LoVo (cell line): ENCODE measurements at places on chromosomes 2 and 18.

DNA sequence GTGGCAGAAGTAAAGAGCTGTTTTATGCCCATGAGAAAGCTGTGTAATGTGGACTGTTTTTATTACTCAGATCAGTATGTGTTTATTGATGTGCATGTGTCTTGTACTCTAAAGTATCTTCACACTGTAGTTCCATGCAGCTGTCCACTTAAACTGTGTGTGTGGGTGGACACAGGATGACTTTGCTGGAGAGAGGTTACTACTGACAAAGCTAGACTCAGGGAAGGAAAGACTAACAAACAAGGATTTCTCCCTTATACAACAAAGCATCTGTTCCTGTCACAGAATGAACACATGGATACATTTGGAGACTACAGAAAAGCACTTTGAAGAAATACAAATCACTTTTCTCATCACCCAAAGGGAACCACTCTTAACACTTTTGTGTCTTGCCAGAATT lies 10.0 kb downstream of the FHOD3 start:
- DNase-seq: no peak

DNA sequence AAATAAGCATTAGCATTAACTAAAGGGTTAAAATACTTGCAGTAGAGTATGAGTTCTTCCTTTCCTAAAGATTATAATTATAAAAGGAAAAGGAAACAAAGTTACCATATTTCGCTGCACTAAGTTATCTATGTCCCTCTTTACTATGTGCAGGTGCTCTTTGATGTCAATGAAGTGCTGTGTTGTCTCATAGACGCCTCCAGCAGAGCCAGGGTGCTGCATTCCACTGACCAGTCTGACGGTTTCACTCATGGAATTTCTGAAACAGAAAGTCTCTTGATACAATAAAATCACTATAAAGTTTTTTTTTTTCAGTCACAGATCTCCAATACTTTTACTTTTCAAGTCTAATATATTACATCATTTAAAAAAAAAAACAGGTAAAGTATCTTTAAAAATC lies 14.5 kb upstream of the CPLX4 start:
- no peak for DNase-seq

DNA sequence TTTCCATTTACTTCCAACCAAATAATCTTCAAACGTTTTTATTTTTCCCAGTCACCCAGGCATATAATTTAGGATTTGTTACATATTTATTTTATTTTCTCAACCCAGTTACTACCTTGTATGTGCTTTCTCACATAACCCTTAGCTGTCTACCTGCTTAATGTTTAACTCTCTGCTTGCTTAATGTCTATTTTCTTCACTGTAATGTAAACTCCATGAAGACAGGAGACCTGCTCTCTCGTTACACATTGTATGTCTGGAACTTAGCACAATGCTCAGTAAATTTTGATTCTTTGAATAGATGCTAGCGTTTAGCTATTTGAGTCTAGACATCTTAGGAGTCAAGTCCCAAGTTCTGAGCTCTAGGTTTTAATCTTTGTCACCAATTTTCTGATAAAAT lies 70.2 kb downstream of the RBBP8 start:
- DNase-seq: no peak

DNA sequence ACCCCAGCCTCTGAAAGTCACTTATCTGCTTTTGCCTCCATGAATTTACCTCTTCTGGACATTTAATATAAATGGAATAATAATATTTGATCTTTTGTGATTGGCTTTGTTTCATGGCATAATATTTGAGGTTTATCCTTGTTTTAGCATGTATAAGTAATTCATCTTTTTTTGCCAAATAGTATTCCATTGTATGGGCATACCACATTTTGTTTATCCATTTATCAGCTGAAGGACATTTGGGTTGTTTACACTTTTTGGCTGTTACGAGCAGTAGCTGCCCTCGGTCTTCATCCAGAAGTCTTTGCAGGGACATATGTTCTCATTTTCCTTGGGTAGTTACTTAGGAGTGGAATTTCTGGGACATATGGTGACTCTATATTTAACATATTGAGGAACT lies 53.0 kb upstream of the SMIM21 start:
- no peak for DNase-seq

DNA sequence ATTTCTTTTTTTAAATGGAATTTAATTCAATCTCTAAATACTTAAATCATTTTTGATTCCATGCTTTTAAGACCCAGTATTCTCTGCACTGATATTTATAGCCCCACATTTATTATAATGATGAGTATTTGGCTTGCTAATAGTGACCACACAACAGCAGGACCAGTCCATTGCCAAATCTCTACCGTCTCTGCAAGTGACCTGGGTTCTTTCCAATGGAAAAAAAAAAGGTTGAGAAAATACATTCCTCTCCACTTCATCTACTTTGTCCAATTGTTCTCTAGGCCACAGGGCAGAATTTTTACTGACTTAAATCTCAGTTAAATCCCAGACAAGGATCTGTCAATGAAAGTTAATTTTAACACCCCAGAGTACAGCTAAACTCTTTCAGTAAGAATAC lies 20.5 kb downstream of the GRB14 start:
- no peak for DNase-seq

DNA sequence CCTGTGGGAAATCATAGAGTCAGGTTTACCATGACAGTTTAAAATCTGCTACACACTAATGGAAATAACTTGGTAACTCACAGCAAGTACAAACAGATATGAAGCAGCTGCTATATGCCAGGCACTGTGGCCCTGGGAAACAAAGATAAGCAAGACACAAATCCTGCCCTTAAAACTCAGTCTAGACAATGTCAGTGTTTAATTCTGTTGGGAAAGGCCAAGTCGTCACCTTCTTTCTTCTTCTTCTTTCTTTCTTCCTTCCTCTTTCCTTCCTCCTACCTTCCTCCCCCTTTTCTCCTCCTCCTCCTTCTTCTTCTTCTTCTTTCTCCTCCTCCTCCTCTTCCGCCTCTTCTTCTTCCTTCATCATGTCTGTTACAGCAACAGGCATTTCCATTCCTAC lies 26.8 kb downstream of the PLEK start:
- no peak for DNase-seq

DNA sequence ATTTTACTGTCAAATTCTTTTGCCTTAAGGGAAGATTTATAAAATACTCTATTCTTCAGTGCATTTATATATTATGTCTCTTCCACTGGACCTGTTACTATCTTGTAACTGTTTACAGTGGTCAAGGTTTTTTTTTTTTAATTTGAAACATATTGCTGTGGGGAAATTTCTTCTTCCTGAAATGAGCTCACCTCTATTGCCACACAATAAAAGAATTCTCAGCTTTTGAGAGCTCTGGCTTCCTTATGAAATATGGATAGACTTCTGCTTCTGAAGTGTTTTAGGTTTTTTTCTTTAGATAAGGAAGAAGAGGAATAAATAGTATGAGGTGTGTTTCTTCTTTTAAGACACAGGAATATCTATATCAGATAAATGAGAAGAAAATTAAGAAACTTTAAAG lies 7.7 kb downstream of the VRK2 start:
- DNase-seq: no peak

GRCh38 chr2:225100856-225101294 lies 58.6 kb upstream of the DOCK10 start:
- DNase-seq: peak; percentile 39

DNA sequence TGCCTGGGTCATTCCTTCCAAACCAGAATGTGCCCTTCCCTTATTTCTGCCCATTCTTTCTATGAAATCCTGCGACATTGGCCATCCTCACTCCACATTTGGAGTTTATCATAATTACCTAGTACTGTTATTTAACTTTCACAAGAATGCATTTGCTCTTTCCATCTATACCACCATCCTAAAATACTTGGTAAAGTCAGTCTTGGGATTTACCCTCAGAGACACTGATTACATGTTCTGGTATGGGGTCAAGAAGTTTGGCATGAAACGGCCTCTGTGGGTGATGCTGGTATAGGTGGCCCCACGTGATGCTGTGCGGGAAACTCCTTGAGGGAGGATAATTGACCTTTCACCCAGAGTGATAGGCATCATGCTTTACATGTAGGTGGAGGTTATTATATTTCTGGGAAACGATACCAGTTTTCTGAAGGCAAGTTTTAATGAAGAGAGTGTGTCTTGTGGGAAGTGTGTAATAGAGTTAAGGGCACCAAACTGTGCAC lies 123.5 kb downstream of the FMNL2 start:
- DNase-seq: no peak

DNA sequence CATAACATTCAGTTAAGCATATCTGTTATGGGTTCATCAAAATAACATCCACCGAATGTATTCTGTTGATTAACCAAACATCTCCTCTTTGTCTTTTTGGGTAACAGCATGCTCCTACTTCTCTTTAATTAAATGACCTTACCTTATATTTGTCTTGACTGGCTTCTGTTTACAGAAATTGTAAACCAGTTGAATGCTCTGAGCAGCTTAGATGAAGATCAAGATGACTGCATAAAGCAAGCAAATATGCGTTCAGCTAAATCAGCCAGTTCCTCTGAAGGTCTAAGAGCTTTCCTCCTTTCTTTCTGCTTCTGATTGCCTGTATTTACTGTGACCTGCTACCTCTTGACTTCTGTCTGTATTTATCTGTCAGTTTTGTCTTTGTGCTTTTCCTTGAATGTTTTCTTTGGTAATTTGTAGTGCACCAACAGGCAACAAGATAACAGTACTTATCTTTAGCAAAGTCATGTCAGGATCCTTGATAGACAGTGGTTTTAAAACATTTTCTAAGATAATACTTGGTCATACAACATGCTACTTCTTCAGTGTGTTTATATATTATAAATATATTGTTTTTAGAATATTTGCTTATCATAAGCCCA lies 152.8 kb downstream of the EHBP1 start:
- no peak for DNase-seq

DNA sequence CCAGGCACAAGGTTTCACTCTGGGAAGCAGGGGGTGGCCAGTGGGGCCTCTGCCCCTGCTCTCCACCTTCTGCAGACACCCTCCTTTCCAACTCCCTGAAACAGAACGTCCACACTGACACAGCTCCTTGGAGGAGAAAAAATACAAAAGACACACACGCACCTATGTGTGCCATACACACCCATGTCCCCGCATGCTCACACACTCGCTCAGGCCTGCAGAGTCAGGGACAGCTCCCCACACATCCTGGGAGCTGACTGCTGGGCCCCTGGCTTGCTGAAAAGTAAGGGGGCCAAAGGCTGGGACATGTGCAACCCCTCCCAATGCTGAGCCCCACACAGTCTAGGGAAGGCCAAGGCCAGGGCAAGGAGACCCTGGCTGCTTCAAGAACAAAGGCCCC lies 200.5 kb downstream of the TNS1 start:
- no peak for DNase-seq

- no peak for DNase-seq
Measured at GRCh38 chr2:9844576-9844975, 1.3 kb downstream of the TAF1B start.

- DNase-seq: no peak
Measured at GRCh38 chr18:10965119-10965518, 184.2 kb downstream of the PIEZO2 start.

DNA sequence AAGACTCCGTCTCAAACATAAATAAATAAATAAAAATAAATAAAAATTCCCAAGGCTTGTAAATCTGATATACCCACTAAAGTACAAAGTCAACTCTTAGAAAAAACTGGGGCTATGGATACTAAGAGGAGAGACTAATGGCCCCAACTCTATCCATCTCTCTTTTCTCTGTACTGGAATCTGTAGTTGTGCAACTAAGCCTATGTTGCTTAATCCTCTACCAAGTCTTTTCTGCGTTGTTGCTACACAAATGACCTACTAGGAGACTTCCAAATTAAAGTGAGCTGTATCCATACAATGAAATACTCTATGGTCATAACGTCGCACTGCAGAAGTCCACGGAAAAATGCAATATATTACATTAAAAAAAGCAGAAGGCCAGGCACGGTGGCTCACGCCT lies 8.1 kb downstream of the MRPS5 start:
- DNase-seq: no peak

GRCh38 chr2:18149660-18150246 lies 271.3 kb downstream of the KCNS3 start:
- peak; percentile 56 for DNase-seq

GRCh38 chr2:203623661-203624060 lies 82.8 kb upstream of the CD28 start:
- DNase-seq: no peak

DNA sequence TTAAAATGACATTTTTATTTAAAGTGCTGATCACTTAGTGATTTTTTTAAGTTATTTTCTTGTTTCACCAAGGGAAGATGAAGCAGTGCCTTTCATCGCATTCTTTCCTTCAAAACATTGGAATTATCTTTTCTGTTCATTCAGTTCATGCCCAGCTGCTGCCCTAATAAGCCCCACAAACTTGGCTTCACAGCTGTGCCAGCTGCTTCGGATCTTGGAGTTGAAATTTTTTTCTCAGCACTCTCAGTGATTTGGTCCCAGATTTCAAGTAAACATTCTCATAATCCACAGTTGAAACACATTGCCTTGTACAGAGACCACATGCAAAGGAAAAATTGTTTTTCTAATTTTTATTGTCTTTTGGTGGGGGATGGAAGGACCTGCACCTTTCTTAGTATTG lies 353.3 kb upstream of the LRP1B start:
- DNase-seq: no peak

- DNase-seq: no peak
Measured at GRCh38 chr2:227461811-227462461, 10.0 kb upstream of the AGFG1 start.

DNA sequence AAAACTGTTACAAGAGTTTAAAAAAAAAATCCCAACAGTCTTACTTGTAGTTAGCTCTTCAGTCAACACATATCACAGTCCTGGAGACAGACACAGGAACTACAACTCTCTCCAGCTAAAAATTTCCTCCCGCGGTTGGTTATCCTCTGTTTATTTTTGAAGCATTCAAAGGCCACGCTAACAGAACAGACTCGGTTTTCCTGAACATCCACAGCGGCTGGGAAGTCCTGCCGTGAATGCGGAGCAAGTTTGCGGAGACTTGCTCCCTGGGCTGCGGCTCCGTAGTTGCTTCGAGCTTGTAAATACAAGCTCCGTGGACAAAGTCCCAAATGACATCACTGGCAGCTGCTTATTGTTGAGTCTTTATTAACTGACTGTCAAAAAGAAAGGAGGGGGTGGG lies at the start of gene NCKAP5:
Gene NCKAP5 (minus strand): TSS at position 292 of the 400 bp plus-strand sequence. CDS start 50,937 bp downstream, outside the sequence.
- no peak for DNase-seq

GRCh38 chr2:64492272-64492671 lies 31.9 kb upstream of the AFTPH start:
- DNase-seq: no peak

DNA sequence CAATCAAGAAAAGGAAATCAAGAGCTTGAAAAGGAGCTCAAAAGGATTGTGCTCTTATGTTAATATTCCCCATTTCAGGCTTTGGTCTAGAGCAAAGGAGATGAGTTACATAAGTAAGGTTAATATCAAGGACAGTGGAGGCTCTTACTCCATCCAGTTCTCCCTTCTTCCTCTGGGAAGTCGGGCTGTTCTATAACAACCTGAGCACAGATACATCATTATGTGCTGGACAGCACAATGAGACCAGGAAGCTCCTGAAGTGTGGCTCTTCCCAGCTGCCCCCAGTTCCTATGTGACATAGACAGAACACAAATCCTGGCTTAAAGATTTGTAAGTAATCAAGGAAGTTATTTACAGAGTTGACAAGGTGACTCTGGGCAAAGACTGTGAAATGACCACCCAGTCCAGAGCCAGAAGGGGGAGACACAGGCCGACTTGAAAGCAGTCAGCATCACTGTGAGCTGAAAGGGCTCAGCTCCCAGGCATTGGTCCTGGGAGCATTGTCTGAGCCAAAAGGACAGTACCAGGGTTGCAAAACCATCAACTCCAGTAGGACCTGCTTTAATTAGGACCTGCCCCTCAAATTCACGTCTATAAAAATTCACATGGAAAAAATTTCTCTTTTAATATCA lies 917.6 kb upstream of the ACVR2A start:
- peak; percentile 31 for DNase-seq
